ENCODE measurements at places on chromosomes 16 and 17.

GRCh38 chr16:4795828-4796572, 831 bp downstream of the SMIM22 start:
- DNase-seq = no peak

DNA sequence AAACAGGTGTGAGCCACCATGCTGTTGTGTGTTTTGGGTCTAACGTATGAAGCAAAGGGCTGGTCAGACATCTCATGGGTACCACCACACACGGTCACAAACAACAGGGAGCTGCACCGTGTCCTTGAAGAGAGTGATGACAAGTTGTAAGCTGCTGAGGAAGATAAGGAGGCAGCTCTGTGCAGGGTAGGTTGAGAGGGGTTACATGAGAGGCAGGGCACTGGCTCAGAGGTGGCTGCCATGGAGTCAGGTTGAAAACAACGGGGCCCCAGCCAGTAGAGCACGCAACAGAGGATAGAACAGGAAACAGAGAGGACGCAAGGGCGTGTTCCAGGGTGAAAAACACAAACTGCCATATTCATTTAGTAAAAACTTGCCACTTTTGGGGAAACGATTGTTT, 52.2 kb downstream of the TRARG1 start:
- DNase-seq = no peak

DNA sequence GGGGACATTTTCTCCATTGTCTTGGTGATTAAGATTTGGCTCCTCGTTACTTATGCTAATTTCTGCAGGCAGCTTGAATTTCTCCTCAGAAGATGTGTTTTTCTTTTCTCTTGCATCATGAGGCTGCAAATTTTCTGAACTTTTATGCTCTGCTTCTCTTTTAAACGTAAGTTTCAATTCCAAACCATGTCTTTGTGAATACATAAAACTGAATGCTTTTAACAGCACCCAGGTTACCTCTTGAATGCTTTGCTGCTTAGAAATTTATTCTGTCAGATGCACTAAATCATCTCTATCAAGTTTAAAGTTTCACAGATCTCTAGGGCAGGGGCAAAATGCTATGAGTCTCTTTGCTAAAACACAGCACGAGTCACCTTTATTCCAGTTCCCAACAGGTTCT, 19.4 kb downstream of the ARHGAP44 start:
- no peak for DNase-seq

DNA sequence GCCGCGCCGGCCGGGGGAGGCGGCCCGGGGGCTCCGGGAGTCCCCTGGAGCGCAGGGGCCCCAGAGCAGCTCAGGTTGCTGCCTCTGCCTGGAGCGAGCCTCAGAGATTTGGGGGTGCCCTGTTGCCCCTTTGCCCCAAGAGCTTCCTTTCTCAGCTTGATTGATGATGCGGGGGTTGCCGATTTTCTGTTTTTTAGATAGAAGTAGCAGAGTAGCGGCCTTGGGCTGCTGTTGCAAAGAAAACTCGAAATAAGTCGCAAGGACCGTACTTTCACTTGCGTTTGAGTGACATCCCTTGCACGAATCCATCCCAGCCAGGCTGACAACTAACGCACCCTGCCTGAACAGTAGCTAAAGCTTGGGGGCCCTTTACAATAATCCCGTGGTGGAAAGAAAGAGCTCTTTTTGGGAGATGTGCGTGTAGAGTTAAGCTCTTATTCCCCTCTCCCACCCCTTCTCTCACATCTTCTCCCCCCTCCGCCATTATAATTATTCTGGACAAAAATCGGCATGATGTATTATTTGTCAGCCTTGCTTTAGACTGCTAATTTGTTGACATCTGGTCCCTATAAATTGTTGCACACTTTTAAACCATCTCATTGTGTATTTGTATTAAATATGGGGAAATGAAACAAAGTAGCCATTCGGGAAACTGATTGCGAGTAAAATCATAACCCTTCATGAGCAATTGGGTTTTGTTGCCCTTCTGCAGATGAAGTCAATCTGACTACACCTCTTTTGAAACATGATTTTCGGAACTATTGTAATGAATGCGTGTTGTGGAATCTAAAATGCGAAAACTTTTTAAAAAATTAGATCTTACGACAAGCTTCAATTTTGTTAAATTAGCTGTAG, 873 bp downstream of the USP10 start:
- DNase-seq = peak; percentile 35

DNA sequence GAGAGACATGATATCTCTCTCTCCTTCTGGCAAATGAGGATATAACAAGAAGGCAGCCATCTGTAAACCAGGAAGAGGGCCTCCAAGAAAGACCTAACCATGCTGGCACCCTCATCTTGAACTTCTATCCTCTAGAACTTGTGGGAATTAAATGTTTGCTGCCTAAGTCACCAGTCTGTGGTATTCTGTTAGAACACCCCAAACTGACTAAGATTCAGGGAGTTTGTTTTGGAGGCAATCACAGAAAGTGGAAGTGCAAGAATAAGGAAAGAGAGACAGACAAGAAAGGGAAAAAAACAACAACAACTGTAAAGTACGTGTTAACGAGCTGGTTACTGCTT, 114.5 kb upstream of the GOT2 start:
- DNase-seq = no peak

DNA sequence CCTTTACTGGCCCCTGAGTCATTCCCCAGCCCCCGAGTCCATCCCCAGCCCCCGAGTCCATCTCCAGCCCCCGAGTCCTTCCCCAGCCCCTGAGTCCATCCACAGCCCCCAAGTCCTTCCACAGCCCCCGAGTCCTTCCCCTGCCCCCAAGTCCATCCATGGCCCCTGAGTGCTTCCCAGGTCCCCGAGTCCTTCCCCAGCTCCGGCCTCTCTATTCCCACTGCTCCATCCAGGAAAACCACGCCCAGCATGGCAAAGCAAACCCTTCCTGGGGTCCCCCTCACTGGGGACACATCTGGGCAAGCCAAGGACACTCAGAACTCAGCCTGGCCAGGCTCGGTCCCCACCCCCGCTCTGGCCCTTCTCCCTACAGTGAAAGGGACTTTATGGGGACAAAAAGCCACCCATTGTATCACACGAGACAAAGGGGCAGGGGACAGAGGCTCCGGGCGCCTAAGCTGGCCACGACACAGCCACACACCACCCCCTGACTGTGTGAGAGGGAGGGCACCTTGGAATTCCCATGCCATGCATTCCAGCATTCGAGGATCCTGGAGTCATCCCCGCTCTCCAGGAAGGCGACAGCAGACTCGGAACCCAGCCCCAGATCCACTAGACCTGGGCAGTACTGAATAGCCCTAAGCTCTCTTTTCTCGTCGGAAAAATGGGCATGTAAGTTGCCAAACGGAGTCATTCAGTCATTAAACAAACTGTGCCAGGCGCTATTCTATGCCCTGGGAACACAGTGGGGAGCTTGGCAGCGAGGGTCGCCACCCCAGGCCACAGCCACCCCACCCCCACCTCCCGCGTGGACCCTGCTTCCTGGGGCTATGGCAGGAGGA, 14.0 kb downstream of the PLLP start:
- DNase-seq = no peak

- no peak for DNase-seq
Measured at GRCh38 chr17:50218771-50219315, 17.4 kb upstream of the COL1A1 start.

GRCh38 chr17:46025510-46026165, 26.6 kb downstream of the STH start:
- no peak for DNase-seq

GRCh38 chr16:85821390-85822135, 22.1 kb downstream of the COX4I1 start:
- DNase-seq = peak; percentile 81

- DNase-seq = no peak
Measured at GRCh38 chr16:25157271-25157875, 45.8 kb downstream of the LCMT1 start.

GRCh38 chr17:71180801-71181385, 939.9 kb upstream of the SOX9 start:
- DNase-seq = no peak

DNA sequence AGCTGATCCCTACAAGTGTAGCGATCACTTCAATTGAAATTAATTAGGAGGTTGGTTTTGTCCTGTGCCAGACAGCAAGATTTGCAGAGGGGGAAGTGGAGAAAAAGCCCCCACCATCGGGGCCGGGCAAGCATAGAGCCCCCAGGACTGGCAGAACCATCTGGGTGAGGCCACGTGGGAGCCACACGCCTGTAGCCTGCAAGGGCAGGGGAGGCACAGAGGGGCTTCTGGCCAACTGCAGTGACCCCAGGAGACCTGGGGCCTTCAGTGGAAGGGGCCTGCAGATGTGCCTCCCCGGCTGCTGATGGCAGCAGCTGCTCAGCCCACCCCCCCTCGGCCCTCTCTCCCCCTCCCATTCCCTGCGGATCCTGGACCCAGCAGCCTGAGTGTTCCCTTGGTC, 54.1 kb downstream of the BAHCC1 start:
- no peak for DNase-seq

DNA sequence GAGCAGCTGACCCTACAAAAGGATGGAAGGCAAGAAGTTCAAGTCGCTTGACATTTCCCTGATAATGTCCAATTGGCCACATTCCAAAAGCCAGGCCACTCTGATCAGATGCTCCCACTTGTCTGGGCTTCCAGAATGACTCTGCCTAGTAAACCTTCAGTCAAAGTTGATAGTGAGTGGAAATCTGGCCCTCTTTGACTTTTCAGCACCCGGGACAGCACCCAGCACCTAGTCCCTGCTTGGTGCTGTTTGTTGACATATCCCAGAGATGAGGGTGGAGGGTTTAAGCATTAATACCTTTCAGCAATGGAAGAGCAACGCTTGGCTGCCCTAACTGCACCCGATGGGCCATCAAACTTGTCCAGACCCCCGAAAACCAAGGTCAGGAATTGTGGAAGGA, 131.3 kb downstream of the AIPL1 start:
- no peak for DNase-seq

GRCh38 chr17:57586196-57586740, 158.8 kb downstream of the CCDC182 start:
- no peak for DNase-seq

DNA sequence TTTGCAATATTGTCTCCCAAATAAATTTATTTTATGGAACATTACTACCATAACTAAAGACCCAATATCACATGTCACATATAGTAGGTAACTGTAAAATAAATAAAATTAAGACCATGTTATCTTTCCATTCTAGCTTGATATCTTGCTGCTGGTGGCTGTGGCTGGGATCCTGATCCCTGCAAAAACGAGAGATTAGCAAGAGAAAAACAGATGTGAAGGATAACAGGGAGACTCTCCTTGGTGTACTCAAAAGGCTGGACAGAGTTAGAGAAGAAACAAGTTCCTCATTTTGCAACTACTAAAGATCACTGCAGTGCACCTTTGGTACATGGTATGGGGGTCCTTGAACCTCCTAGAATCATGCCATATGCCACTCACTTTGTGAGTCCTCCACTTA, 49.7 kb downstream of the ARHGAP27 start:
- DNase-seq = no peak

DNA sequence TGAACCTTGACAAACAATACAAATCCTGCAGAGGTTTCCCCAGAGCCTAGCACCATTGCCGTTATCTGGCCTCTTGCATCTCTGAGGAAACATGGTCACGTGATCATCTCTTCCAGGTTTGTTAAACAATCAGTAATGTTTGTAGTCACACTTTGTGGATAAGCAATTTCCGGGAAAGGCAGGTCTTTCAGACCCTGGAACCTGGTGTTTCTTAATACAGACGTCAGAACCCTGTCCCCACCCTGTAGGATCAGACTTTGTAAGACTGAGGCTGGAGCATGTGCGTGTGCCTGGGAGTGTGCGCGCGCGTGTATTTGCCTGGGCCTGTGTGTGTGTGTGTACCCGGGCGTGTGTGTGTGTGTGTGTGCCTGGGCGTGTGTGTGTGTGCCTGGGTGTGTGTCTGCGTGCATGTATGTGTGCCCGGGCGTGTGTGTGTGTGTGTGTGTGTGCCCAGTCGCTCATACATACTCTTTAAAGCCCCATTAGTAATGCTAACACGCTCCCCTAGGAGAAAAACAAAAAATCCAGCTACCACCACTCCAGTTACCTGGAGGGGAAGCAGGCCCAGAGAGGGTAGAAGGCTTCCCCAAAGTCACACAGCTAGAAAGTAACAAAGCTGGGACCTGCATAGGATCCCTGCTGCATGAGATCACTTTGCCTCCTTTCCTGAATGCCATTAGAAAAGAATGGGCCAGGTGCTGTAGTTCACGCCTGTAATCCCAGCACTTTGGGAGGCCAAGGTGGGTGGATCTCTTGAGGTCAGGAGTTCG, 5.3 kb downstream of the CTNS start:
- DNase-seq = no peak

DNA sequence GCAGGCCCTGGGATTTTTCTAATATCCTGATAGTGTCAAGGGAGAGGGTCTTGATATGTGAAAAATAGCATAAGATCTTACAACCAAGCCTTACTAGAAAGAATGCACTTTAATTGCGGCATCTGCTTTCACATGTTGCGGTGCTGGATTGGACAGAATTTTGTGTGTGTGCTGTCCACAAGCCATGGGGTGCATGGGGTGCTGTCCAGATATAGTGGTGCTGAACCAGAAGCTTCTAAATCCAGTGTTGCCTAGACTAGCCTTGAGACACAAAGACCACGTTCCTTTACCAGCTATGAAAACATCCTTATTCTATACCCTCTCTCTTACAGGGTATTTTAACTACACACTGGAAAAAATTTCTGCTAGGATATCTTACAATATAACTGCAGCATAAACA, 244.0 kb downstream of the TMEM114 start:
- no peak for DNase-seq

GRCh38 chr17:8469964-8470363, 34.3 kb downstream of the NDEL1 start:
- DNase-seq = no peak

GRCh38 chr16:64659866-64660265, 462.0 kb downstream of the CDH11 start:
- no peak for DNase-seq

- no peak for DNase-seq
Measured at GRCh38 chr16:72936408-72936807, 111.5 kb downstream of the ZFHX3 start.

DNA sequence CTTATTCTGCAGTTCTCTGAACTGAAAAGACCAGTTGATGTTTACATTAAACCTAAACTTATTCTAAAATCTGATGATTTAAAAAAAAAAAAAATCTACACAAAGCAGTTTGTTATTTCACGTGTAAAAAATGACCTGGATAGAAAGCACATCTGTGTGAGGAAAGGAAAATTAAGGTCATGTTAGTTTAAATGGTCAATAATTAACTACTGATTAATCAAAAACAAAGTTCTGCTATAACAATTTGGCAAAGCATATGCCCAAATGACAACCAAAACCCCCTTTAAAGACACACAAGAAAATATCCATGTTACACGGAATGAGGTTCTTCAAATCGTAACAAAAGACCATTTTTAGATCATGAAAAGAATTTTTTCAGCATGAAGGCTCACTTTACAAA, 30.4 kb downstream of the CACNG1 start:
- no peak for DNase-seq

GRCh38 chr16:26189536-26189935, 497.8 kb downstream of the HS3ST4 start:
- DNase-seq = no peak

All from naive thymus-derived CD8-positive, alpha-beta T cell (primary cell).